ENCODE measurements at places on chromosomes 5 and 9.

DNA sequence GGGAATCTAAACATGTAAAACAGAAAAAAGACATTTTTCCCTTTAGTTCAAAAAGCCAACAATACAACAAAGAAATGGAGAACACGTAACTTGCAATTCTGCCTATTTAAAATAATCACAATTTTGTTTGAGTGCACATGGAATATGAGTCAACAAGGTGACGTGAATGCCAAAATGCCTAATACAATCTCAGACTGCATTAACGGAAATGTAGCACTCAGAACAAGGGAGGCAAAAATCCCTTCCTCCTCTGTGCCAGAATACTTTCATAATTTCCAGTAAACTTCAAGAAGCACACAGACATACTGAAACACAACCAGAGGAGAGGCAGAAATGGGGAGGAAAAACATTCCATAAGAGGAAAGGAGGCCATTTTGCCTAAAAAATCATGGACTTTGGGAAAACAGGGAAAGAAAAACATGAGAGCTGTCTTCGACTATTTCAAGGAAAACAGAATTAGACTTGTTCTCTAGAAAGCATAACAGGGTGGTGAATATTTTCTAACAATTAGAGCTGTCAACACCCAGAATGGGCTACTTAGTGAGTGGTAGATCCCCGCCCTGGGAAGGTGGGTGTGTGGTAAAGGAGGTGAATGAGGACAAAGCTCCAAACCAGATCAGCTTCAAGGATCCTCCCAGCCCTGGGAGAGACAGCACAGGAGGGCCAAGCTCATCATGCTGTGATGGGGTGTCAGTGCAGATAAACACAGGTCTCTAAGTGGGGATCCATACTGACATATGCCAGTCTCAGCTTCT, 48.2 kb downstream of the ABCA1 start:
- peak; percentile 85 for DNase-seq

DNA sequence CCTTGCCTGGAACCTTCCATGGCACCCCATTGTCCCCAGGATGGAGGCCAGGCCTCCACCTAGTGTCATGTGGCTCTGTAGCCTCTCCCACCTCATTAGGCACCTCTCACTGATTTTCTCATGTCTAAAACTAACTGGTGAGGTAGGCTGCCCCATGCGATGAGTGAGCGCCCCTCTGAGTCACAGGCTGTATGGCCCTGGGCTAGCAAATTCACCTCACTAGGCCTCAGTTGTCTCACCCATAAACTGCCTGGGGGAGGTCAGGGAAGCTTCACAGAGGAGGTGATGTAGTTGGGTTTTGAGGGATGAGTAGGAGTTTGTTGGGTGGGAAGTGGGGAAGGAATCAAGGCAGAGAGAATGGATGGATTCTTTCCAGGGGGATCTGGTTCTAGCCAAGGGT, 8.8 kb downstream of the RXRA start:
- no peak for DNase-seq

- peak; percentile 6 for DNase-seq
These were observed 478 bp downstream of the TEX10 start for GRCh38 chr9:100352201-100352726.

DNA sequence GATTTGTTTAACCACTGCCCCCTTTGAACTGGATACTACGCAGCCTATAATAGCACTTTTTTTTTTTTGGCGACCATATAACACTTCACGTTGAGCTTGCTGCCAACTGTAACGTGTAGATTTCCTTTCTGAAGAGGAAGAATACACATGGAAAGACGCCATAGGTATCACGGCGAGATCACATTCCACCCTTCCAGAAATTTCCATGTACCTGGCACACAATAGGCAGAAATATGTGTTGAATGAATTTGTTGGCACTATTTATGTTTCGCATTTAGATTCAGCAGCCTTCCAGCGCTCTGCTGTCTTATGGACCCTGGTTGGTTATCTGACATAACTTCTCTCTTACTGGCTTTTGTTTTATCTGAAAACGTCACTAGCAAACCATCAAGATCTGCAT, 250.3 kb downstream of the SLIT3 start:
- DNase-seq: peak; percentile 31

- no peak for DNase-seq
These were observed 29.2 kb upstream of the CEP120 start for GRCh38 chr5:123452401-123452800.

DNA sequence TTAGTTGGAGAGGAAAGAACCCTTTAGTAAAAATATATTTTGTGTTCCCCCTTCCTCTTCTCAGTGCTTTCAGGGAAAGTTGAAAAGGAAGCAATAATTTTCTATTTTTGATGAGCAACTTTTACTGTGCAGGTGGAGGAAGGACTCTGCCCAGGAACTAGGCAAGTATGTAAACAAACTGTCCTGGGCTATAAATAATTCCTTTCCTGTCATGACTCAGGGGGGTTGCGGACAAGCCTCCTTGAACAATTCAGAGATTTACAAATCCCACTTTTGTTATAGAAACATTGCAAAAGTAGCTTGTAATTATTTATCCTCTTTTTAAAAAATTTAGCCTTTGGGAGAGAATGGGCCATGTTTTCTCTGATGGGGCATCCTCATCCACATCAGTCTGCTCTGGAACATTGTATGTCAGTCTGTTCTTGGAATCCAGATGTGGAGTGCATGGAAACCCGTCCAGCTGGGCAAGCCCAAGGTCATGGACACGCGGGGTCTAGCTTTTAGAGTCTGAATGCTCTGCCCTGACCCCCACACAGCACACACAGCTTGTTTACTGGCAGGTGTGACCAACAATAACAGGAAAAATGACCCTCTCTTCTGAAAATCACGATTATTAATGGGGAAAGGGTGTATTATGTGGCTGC, 127.6 kb downstream of the GADD45G start:
- no peak for DNase-seq

GRCh38 chr9:1048811-1049210, 1.3 kb upstream of the DMRT2 start:
- DNase-seq: no peak

- no peak for DNase-seq
These were observed 3.6 kb downstream of the HNRNPAB start for GRCh38 chr5:178207917-178208280.

DNA sequence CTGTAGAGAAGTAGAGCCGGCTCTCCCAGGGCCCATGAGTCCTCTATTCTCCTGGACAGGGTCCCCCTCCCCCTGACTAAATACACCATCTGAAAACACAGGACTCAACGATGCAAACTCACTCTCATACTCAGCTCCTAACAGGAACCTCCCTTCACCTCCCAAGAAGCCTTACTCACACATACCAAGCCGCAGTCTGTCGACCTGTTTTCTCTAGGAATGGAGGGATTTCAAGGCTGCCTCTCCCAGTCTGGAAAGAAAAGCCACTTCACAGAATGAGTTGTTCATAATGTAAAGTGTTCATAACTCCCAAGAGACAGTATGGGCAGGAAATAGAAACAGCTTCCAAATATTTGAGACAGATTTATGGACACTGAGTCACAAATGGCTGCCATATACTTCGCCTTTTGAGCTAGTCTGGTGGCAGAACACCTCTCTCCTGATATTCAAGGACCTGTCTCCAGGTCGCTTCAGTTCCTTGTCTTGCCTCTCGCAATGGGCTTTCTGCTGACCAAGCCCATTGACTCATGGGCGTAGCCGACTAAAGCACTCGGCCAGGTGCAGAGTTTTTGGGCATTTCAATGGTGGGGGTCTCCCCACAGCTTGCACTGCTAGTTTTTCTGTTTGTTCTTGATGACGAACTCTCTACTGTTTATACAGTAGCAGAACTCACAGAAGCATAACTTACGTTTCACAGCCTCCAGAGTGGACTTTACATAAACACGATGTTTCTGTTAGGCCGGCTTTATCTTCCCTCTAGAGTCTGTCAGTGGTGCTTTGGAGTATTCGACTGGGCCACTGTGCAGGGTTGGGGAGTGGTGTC, 25.0 kb upstream of the IL17B start:
- DNase-seq: peak; percentile 90

- DNase-seq: no peak
These were observed 65.5 kb downstream of the PLK2 start for GRCh38 chr5:58394339-58394738.

DNA sequence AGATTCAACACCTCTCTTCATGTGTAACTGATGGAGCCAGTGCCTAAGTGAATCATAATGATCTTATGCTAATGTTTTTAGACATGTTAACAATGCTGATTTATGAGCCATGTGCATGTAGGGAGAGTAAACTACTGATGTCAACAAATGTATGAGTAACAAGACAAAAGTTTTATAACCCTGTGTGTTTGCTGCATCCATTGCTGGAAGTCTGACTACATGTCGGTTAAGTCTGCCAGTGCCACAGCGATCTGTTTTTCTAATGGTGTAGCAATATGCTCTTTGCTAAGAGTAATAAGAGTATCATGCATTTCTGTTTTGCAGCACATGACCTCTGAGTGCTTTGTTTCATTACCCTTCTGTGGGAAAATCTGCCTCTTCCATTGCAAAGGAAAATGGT, 26.4 kb upstream of the TMOD1 start:
- DNase-seq: peak; percentile 3

DNA sequence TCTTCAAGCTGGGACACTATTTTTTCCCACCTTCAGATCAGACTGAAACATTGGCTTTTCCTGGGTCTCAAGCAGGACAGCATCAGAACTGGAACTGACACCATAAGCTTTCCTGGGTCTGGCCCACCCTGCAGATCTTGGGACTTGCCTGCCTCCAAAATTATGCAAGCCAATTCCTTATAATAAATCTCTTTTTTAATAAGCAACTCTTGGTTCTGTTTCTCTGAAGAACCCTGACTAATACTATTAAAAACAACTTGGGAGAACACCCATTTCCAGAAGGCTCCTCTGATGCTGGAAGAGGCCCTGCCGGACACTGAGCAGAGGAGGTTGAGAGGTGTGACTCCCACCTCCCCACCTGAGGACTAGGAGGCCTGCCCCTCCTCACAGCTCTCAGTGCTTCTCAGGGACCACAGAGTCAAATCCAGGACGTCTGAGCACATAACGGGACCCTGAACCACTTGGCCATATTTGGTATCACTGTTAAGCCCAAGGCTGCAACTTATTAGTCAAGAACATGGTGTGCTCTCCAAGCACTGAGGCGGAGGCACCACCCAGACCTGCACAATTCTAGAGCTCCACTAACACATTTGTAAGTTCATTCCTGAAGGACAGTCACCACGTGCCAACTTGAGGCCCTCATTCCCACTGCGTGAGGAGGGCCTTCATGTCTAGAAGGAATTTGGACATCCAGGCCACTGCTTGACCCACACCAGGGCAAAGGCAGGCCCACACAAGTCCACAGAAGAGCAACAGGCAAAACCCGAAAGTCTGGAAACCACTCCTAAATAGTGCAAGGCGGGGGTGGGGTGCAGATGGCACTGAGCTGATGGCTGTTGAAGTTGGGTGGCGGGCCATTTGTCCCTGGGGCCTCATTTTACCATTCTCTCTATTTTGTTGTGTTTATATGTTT, 9.5 kb downstream of the SHC3 start:
- DNase-seq: no peak

- DNase-seq: no peak
These were observed 1258.0 kb upstream of the CDH9 start for GRCh38 chr5:28296254-28297013.

DNA sequence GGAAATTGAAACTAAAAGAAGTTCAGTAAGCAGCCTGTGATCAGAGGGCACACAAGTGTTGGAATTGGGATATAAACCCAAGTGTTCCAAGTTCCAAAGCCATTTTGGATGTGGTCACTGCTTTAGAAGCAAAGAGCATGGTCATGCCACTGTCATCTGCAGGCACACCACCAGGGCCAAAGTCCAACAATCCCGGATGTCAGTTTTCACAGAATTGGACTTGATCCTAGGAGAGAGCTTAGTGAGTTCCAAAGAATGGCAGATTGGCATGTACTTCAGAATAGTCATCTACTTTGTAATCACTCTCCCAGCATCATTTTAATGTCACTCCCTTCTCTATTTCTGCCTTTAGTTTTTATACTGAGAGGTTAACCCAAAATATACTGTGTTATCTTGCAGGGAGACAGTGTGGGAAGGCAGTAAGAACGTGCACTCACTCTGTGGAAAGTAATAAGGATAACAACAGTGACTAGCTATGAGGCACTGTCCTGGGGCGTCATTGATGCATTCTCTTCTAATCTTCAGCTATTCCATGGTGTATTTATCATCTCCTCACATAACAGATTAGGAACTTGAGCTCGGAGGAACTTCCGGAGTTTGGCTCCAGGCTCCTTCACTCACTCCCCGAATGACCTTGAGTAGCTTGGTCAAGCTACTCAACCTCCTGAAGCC, 388.0 kb downstream of the ACTL7B start:
- DNase-seq: peak; percentile 50

DNA sequence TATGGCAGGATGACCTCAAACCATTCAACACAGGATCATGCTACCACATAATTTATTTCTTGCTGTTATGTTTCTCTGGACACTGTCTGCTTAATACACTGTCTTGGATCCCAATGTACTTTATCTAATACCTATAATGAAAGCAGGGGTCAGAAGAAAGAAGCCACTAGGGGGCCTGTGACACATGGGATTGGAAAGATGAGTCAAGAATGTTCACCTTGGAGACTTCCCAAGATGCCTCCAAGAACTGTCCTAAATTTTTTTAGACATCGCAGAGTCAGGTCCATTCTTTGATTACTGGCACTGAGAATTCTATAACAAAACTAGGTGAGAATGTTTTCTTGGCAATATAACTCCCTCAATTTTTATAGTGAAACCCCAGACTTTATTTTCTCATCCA, 305.8 kb upstream of the SMARCA2 start:
- DNase-seq: no peak

- no peak for DNase-seq
These were observed 29.2 kb downstream of the IRX4 start for GRCh38 chr5:1853531-1853930.

GRCh38 chr9:136471802-136472487, 10.9 kb downstream of the SEC16A start:
- DNase-seq: no peak

- DNase-seq: no peak
These were observed 260.7 kb upstream of the DMRT1 start for GRCh38 chr9:580652-581342.

DNA sequence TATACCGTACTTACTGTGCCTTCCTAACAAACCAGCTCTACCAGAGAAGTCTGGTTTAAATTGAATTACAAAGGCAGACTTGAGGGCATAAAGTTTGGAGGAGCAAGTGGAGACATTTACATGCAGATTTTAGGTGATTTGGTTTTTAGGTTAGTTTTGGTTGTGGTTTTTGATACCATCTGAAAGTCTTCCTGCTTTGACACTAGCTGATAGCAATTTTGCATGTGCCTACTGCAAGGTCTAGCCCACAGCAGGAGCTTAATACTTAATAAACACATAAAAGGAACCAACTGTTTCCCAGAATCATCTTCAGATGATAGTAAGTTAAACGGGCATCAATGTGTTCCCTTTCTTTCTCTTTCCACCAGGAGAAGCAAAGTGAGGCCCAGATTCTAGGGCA, 3.4 kb upstream of the ESM1 start:
- no peak for DNase-seq

DNA sequence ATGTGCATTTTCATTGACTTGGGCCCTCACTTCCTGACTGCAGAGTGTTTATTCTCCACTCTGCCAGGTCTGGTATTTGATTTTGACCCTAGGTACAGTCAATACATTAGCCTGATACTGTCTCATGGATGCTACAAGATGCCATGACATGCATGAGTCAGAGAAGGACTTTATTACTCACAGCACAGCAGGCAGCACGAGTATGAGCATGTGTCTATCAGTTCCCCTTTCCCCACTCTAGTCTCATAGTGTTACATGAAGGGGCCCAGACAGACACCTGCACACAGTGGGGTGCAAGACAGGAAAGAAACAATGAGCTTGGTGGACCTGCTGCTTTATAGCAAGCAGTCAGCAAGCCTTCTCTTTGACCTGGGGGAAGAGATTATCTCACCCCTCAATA, 19.6 kb downstream of the ITGA2 start:
- DNase-seq: no peak
